ENCODE measurements at places on chromosomes 6 and 20.

- no peak for DNase-seq
Measured at GRCh38 chr6:167044696-167045095, 45.5 kb downstream of the CEP43 start.

GRCh38 chr20:61925555-61926252, 140.0 kb downstream of the TAF4 start:
- DNase-seq = peak; percentile 41

DNA sequence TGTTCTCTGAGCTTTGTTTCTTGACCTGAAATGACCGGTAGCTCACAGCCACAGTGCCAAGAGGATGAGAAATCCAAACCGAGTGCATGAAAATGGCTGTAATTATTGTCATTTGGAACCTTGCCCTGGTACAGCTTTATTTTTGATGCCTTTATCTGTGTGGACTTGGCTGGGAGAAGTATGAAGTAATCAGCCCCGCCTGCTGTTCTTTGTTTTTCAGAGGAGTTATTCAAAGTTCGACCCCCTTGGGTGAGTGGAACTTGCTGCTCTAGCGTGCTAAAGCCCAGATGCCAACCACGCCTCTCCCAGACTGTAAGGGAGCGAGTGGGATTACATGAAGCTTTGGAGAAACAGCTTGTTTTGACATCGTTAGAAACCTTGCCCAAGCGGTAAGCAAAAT, 48.3 kb downstream of the ECT2L start:
- DNase-seq = peak; percentile 37

DNA sequence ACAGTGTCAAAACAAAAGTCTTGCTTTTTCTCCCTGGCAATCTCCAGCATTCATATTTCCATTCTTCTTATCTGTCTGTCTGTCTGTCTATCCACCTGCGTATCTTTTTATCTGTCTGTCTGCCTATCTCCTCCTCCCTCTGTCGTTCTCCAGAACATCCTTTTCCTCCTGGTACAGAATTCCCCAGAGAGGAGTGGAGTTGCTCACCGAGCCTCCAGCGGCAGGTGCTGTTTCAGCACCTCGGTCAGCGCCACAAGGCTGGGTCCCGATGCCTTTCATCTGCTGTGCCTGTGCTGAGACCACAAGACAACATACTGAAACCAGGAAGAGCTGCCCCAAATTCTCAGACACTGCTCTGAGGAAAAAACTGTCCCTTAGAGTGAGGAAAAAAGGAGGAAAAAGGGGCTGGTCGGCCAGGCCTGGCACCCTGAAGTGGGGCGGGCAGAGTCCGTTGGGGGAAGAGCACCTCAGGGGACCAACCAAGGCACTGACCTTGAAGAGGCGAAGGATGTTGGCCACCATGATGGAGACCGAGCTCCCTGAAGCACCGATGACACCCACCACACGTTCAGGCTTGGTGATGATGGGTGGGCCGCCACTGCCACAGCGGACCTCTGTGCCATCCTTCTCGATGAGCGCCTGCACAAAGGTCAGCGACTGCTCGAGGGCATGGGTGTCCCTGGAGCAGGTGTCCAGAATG, 13.3 kb downstream of the GRM4 start:
- DNase-seq = no peak

DNA sequence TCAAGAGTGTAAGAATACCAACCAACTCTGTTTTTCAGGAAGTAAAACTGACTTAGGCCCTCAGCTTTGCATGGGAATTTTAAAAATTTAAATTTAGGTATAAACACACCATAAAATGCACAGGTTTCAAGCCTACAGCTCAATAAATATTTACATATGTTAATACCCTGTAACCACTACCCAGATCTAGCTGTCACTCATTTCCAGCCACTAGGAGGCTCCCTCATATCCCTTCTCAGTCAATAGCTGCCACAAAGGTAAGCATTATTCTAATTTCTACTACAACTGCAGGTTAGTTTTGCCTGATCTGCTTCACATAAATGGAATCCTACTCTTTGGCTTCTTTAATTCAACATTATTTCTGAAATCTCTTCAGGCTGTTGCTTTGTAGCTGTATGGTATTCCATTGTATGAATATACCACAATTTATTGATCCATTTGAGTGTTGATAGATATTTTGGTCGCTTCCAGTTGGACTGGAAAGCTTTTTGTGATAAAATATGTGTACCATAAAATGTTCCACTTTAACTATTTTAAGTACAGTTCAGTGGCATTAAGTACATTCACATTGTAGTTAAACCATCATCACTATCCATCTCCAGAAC, 32.5 kb upstream of the MEI4 start:
- DNase-seq = no peak

DNA sequence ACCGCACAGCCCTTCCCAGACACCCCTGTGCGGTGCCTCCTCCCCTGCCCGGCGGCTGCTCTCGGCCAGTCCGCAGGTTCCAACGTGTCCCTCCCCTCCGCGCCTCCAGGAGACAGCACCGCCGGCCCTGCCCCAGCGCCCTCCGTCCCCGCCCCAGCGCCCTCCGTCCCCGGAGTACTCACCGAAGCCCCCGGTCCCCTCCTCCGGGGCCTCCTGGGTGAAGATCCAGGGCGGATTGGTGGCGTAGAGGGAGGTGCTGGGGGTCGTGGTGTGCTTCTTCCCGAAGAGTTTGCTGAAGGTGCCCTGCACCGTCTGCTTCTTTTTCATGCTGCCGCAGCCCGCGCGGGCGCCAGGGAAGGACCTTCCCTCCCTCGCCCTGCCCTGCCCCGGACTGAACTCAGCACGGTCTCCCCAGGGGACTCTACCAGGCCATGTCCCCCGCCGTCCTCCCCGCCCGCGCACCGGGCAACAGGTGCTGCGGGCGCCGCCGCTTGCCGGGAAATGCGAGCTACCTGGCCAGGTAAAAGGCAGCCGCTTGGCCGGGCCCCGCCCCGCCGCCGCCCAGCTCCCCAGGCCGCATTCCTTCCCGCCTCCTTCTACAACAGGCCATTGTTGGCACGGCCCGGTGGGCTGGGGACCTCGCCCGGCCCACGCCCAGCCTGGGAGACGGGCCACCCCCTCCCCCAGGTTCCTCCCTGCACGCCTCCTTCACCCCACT, at the start of gene C6orf132:
Gene C6orf132, minus strand, starts transcription at position 503 of the 718 bp plus-strand sequence. Its CDS starts 176 bp downstream, at position 327.
- DNase-seq = no peak

DNA sequence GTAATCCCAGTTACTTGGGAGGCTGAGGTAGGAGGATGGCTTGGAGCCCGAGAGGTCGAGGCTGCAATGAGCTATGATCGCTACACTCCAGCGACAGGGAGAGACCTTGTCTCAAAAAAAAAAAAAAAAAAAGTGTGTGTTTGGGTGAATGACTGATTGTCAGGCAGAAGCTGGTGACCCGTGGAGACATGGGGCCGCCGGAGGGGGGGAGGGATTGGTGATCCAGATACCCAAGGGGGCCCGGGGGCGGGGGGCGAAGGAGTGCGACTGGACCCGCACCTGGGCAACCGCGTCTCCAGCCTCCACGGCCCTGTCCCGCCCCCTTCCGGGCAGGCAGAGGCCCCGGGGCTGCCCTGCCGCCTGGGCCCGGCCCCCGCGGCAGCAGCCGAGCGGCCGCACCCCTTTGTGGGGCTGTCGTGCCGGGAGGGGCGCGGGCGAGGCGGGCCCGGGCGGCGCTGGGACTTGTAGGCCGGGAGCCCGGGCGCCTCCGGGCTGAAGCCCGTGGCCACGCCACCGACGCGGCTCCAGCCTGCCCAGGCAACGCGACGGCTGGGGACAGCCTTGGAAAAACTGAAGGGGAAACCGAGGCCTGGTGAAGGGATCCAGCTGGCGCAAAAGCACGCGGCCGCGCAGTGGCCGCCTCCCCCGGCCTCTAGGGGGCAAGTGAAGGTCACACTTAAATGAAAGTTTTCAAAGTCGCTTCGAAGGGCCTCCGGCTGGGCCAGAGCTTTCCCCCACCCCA, 2.1 kb upstream of the RBM38 start:
- DNase-seq = no peak

DNA sequence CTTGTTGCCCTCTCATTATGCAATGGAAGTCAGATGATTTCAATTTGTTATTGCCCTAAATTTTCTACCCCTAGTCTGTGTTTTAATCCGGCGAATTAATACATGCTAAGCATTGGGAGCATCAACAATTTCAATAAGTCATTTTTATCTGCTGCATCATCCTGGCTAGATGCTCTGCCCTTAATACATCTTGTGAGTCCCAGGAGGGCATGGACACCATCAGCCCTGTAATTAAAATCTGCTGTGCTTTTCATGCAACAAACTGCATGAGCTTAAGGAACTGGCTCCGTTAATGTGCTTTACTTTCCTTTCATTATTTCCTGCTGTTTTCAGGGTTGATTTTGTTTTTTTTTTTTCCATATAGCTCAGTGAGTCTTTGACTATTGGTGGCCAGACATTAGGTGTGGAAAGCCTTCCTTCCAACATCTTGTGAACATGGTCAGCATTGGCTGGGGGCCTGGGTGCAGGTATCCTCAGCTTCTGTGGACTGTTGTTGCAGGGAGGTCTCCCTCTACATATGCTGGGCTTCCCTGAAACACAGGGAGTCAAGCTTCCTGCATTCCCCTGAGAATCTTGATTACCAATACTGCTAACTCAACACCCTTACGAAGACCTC, 8.5 kb upstream of the PBOV1 start:
- no peak for DNase-seq

- no peak for DNase-seq
Measured at GRCh38 chr20:9128568-9128967, 59.7 kb downstream of the PLCB4 start.

GRCh38 chr6:111958534-111958933, 85.3 kb upstream of the FYN start:
- DNase-seq = no peak

- DNase-seq = no peak
Measured at GRCh38 chr20:48720256-48720985, 107.4 kb downstream of the PREX1 start.

- DNase-seq = no peak
Measured at GRCh38 chr20:51284176-51284575, 258.3 kb downstream of the NFATC2 start.

DNA sequence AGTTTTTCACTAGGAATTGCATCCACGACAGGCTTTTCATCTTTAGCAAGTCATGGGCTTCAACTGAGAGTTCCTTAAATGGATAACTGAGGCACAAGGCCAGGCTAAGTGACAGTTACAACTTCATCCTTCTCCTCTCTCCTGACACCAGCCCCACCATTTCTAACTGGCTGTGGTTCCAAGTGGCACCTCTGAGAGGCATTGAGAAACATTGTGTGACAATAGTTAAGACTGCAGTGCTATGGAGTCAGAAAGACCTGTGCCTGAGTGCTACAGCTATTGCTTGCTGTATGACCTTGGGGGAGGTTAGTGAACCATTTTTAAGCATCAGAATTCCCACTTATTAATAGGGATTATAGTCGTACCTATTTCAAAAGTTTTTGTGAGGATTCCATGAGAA, 26.2 kb upstream of the MLIP start:
- DNase-seq = no peak

DNA sequence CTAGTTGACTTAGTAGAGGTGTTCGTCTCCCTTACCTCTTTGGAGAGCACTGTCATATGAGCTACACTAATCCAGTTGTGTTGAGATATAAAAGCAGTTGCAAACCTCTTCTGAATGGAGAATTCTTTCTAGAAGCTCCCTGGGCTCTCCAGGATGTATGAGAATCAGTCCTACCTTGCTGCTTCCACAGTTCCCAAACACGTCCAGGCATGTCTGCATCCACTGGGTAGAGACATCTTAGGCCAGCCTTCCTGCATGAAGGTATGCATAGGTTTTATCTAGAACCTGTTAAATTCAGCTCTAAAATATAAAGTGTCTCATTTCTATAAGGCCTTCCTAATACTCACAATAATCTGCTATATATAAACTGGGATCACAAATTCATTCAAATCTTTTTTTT, 297.7 kb downstream of the CDC5L start:
- DNase-seq = no peak

GRCh38 chr6:111995404-111995803, 58.5 kb upstream of the CCN6 start:
- no peak for DNase-seq

DNA sequence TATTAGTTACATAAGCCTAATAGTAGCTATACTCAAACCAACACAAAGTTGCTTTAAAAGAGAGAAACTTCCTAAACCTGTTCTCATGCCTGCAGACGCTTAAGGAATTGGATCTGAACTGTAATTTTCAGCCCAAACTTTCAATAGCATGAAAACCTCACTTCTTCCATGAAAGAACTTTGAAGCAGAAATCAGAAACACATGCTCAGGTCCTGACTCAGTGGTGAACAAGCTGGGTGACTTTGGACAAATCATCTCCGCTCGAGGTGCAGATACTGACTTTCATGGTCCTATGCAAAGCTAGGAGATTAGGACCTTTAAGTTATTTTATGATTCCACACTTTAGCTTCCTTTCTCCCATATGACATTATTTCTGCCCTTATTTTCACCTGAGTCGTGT, 36.5 kb downstream of the NOX3 start:
- no peak for DNase-seq

GRCh38 chr20:20368418-20369249, 730 bp downstream of the INSM1 start:
- no peak for DNase-seq

DNA sequence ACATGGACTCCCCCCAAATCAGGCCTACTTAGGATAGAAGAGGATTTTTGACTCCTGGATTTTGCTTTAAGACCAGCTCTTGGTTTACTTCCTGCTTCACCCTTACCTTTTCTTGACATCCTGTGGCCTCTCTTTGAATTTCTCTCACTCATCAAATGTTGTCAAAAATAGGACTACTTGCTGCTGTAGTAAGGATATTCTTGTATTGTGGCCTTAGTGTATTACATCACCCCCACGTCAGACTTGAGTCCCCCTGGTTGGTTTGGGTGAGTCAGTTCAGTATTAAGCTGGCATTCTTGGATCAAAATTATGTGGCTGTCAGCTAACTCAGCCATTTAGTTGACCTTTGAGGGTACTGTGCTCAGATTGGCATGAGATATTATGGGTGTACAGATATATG, 1.1 kb downstream of the TPX2 start:
- no peak for DNase-seq

GRCh38 chr20:55375920-55376319, 629.4 kb downstream of the CBLN4 start:
- DNase-seq = no peak

DNA sequence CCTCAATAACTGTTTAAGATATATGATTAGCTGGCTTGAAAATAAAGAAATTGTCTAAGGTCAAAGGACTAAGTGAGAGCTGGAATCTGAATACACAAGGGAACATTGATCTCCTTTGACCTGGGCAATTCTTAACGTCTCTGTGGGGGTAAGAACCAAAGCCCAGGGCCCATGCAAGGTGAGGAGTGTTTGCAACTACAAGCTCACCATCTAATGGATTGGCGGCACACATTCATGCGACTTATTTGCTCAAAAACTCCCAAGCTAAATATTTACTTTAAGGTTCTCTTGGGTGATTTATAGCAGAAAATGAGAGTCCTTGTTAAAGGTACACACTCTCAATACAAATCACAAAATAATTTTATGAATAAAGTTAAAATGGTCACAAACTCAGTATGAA, 392.0 kb upstream of the FLRT3 start:
- DNase-seq = no peak

- no peak for DNase-seq
Measured at GRCh38 chr6:109296971-109297372, 85.3 kb downstream of the CD164 start.

DNA sequence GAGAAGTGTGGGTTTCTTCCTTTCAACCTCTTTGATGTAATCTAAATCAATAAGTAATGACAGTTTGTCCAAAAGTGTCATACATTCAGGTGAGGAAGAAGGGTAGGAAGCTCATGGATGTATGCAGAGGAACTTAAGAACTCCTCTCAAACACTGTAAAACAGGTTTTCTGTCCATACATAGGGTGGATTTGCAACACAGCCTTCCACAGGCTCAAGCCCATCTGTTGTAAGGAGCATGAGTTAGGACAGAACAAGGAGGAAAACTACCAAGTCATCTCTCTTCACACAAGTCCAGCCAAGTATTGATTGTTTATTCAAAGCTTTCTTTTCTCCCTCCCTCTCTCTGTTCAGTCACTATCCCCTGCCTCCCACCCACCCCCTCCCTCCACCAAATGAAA, 49.0 kb upstream of the CDYL start:
- no peak for DNase-seq
